ENCODE measurements at places on chromosomes 3 and 15.

DNA sequence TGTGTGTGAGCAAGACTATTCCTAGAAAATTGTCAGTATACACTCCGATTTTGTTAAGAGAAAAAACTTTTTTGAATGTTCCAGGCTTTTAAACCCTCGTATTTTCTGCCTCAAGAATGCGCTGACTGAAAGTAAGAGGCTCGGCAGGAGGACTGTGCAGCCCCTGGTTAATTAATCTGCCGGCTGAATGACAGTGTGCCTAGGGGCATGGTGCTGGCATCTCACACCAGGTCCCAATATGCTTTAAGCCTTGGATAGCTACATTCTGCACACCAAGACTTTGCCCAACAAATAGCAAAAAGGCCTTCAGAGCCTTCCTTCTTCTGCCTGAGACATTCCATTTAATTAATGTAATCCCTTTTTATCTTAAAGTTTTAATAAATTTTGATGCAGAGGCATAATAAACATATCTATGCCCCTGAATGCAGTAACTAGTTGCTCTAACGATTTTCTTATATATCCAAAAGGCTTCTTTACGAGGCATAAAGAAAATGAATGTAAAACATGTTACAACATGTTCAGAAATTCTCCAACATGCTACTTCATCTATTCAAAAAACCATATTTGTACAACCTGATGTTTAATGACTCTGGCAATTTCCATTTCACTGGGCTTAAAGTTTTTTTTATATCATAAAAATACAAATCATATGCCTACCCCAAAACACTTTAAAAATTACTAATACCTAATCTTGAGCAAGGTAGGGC is 37.9 kb downstream of the DPH6 start:
- DNase-seq: no peak

GRCh38 chr3:183634707-183635106 is 716 bp upstream of the KLHL24 start:
- no peak for DNase-seq

DNA sequence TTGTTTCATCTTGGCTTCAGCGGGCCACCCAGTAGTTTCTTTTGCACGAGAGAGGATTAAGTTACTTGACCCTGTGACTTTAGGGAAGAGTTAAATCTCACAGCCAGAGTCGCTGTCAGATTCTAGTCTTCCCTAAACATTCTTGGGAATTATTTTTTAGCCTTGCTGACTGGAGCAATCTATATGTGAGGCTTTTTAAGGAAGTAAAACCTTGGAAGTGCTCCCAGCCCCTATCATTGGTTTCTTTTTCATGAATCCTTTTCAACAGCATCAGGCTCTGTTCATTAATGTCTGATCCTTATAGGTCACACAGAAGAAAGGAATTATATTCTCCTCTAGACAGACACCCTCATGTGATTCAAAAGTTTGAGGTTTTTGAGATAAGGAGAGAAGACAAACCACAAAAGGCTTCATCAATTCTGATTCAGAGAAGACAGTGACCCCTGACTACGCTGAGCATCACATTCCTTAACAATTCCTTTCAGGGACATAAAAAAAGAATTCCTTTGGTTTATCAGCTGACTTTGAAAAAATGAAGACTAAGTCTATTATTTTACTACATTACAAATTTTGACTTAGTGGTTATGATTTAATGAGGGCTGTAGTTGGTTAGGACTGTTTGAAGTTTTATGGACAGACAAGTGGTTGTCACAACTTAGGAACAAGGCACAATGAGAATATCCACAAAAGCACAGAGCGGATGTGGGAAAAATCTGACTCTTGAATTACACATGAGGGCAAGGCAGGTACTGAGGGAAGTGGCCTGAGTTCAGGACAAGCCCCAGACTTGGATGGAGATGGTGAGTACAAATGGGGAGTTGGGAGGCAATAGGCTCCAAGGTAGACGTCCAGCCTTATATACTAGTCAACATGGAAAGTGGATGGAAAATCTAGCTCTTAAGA is 171.1 kb upstream of the STT3B start:
- DNase-seq: no peak

DNA sequence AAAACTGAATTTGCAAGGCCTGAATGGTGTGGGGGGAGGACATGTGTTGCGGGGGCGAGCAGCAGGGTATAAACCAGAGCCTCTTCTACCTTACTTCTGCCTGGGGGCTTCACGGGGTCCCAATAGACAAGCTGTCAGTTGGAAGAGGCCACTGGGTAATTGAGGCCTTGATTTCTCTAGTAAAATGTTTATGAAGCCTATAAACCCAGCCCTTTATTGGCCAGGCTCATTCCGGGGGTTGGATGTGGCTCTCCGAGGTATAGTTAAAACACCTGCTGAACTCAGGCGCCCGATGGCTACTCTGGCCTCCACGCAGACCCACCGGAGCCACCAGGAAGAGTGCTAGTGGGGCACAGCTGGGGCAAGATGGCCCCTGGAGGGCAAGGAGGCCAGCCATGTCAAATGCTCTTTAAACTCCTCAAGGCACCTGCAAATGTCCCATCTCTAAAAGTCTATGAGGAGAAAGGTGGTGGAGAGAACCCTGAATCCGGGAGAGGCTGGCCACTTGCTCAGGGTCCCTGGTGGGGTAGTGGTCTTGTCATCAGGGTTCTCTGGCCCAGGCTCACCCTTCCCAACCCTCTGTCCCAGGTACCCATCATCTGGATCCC is 34.3 kb downstream of the IGDCC3 start:
- DNase-seq: no peak

GRCh38 chr15:41919954-41920538 is 26.2 kb upstream of the SPTBN5 start:
- no peak for DNase-seq

DNA sequence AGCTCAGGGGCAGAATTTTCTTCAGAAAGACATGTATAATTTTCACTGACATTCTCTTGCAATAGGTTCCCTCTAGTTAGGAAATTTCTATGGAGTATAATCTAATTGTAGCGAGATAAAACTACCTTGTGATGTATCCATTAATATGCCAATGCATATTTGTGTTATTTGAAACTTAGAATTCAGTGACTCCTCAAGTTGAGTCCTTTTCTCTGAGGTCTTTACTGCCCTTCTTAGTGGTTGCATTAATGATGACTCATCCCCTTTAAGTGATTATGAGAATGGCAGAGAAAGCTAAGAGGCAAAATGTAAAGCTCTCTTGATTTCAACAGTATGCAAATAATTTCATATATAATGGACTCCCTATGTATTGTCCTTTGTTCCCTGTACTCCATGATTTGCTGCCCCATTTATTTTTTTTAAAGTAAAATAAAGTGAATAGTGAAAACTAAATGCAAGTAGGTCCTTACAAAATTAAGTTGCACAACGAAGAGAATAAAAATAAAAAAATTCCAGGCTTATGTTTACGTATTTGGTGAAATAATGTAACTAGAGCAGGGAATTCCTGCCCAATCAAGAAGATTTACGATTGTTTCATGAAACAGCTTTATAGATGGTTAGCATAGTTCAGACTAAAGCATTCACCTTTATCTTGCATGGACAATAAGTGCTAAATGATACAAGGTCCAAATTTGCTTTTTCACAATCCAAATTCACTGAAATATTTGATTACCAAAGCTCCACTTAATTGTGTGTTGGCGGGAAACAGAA is 78.1 kb downstream of the ZPLD1 start:
- no peak for DNase-seq

DNA sequence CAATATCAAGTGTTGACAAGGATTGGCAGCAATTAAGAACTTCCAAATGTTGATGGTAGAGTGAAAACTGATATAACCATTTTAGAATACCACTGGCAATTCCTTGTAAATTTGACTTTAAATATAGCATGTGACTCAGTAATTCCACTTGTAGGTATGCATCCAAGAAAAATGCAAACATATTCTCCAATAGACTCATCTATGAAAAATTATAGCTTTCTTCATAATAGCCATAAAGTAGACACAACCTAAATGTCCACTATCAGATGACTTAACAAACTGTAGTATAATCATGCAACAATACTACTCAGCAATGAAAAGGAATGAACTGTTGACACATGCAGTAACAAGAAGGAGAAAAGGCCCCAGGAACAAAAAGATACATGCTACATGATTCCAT is 988.1 kb downstream of the FHIT start:
- DNase-seq: no peak

GRCh38 chr3:174243171-174243570 is 616.0 kb upstream of the NAALADL2 start:
- no peak for DNase-seq
